ENCODE measurements at places on chromosomes 1 and 21.

DNA sequence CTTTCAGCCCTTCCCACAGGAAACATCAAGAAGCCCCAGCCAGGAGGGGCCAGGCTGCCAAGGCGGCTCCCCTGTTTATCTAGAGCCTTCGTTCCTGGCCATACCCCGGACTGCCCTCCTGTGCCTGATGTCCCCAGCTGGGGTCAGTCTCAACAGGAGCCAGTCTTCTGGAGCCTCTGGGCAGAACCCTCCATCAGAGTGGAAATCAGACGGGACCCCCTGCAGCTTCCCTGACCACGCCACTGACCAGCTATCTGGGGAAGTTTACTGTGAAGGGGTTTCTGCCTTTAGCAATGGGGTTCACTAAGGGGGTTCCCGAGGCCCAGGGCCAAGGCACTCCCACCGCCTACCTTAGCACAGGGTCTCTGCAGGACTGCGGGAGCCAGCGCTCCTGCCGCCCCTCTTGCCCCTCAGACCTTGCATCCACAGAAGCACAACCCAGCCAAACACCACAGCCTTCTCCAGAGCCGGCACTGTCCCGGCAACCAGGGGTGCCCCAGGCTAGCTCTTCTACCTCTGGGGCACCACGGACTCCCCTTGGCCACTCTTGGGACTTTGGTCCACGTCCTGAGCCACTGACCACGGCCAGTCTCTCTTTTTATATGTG lies 3.5 kb upstream of the MTFR1L start:
- no peak for DNase-seq

- no peak for DNase-seq
Observed at GRCh38 chr1:2186901-2187300, 7.7 kb downstream of the FAAP20 start.

GRCh38 chr1:9529190-9529589 lies 10.1 kb upstream of the SLC25A33 start:
- DNase-seq = peak; percentile 21

DNA sequence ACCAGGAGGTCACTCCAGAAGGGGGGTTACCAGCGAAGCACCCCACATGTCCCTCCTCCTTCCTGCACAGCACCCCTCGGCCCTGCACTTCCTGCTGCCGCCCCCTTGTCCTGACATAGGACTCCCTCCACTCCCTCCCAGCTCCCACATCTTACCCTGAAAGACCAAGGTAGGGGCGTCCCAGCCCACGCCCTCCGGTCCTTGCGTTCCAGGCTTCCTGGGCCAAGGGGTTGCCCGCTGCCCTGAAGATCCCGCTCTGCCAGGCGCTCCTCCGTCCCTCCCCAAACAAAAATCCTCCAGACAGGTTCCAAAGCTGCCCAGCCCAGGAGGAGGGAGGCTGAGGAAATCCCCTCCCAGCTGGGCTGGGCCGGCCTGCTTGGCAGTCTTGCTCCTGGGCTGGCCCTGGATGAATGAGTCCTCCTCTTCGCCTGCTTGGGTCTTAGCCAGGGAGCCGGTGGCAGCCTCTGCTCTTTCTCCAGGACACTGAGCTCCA lies at the start of gene RHBDL2:
TSS of gene RHBDL2 (minus strand) at position 304 of the 493 bp plus-strand sequence. CDS start 22,618 bp downstream, outside the sequence.
- peak; percentile 23 for DNase-seq

GRCh38 chr1:94550396-94550795 lies 8.8 kb upstream of the F3 start:
- no peak for DNase-seq

DNA sequence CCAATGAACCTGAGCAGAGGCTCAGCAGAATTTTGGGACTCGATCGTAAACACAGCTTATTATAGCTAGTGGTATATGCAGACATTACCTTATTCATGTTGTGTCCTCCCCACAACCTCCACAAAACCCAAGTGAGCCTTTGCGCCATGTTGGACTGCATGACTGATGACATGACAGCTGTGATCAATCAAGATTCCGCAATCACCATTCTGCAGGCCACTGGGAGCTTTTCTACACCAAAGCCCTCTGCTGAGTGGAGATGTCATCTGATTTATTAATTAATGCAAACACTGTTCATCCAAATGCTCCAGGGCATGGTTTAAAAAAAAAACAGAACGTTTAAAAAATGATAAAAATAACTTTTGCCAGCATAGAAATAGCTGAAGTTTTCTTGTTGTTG lies 7.9 kb upstream of the SRP9 start:
- no peak for DNase-seq

DNA sequence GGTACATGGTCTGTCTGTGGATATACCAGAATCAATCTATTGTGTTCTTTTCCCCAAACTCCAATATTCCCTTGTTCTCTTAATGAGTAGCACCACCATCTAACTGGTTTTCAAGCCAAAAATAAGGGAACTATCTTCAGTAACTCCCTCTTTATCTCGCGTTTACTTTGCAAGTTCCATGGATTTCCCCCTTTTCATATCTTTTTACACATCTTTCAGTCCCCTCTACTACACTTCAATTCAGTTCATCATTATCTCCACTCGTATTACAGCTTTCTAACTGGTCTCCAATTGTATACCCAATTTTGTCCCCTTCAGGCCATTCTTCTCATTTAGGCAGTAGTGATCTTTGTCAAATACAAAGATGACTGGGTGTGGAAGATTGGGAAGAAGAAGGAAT lies 4.1 kb upstream of the TMCO1 start:
- peak; percentile 3 for DNase-seq

GRCh38 chr1:161307230-161307768 lies 2.5 kb downstream of the MPZ start:
- DNase-seq = peak; percentile 57

GRCh38 chr1:201145816-201146215 lies 8.5 kb downstream of the TMEM9 start:
- DNase-seq = no peak

DNA sequence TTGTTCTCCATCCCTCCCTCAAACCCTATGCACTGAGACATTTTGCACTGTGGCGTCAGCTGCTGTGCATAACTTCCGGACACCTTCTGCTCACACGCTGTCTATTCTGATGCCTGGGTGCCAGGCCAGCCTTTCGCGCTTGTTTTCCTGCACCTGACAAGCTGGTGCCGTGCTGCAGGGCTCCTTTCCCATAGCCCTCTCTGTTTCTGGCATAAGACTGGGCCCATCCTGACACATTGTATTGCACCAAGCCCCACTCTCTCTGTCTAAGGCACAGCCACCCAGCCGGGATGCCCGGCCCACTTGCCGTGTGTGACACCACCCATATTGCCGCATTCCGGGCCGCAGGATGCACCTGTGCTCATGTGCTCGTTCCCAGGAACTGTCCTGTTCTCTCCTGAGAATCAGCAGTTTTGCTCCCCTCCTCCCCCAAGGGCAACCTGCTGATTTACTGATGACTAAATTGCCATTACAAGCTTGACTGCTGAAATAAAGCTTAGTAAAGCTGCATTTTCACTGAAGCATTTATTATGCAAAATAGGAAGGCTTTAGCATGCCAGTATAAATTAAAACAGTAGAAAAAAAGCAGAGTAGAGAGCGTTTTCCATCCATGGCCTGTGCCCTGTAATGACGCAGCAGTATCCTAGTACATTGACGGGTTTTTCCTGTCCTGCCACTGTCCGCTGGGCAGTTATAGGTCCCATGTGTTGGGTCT lies 88.0 kb downstream of the CD247 start:
- DNase-seq = no peak

DNA sequence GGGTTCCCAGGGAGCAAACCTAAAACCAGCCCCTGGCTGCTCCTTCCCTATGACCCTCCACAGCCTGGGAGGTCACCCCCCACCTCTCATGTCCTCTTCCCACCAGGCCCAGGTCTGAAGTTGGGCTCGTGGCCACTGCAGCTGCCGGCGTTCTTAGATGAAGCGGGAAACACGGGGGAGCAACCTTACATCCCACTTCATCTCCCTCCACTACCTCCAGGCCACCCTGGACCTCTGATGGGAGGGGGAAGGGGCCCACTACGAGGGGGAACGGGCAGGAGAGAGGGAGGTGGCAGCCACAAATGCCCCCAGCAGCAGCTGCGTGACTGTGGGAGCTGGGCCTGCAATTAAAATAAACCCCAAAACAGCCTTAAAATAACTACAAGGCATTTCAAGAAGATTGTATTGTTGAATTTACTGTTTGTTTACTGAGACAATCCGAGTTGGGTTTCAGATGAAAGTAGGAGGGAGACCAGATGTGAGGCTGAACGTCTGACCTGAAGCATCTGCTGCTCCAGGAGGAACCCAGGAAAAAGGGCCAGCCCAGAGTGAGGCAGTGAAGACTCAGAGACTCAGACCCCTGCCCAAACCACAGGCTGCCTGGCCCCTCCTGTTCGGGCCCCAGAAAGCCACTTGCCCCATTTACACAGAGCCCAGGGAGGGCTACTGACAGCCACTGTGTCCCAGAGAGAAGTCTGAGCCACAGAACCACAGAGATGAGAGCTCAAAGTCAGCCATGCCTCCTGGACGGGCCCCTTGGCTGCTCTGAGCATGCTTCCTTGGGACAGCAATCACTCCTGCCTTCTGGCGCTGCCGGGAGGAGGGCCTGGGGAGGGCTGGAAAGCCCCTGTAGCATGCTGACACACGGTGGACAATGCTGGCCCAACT lies 59.8 kb downstream of the GLIS1 start:
- DNase-seq = no peak

Measured in fibroblast of skin of back (primary cell).